Activated naive CD4-positive, alpha-beta T cell treated with anti-CD3 and anti-CD28 coated beads, Interleukin-2, amount 50 U/mL, for 72 hours (primary cell): ENCODE measurements at places on chromosomes 7 and 10.

DNA sequence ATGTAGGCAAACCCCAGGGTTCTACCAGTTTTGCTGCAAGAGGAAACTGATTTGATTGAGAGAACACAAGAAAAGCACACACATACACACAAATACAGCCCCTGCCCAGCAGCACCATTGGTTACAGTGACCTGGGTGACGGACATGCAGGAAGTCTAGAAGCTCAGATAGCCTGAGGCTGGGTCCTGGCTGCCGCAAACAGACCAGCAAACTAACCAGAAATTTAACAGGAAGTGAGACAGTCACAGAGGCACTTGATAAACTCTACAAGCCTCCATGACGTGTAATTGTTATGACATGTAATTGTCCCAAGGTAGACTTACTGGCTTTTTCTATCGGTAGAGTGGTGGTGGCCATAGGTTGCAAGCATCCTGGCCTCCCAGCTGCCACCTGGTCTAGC lies 58.9 kb downstream of the PRKAR2B start:
- DNase-seq, result no peak

GRCh38 chr7:131629217-131629882 lies 72.9 kb upstream of the PODXL start:
- no peak for DNase-seq

- DNase-seq, result no peak
Observed at GRCh38 chr10:102799691-102800471, 37.3 kb downstream of the CYP17A1 start.

DNA sequence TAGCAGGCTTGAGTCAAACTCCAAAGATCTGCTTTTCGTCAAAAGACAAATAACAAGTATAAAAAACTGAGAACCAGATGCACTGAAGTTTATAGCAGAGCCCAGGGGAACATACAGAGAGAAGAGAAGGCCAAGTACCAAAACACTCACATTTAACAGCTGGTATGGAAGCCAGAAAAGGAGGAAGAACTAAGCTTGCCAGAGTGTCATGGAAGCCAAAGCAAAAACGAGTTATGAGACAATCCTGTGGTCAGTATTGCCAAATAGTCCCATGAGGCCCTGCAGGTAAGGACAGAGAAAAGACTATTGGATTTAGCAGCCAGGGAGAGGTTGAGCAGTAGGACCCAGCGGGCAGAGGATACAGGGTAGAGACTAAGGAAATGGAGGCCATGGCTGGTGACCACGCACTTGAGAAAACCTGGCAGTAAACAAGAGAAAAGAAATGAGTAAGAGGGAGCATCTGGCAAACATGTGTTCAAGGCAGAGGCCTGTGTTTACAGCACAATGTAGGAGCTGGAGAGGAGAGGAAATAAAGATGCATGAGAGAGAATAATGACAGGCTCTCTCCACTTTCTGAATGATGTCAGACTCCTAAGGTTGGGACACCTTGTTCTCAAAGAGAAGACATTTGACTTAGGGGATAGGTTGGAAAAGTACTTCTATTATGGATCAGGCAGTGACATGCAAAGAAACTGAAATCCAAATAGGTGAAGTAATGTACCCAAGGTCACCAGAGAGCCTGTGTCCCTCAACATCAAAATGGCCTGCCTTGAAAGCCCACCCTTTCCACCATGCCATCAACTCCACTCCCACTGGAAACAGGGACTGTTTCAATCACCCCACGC lies 9.1 kb downstream of the CREB3L2 start:
- no peak for DNase-seq

- DNase-seq, result no peak
Observed at GRCh38 chr10:6271663-6272062, 68.9 kb downstream of the PFKFB3 start.

- DNase-seq, result no peak
Observed at GRCh38 chr7:106219170-106219569, 65.6 kb downstream of the NAMPT start.

DNA sequence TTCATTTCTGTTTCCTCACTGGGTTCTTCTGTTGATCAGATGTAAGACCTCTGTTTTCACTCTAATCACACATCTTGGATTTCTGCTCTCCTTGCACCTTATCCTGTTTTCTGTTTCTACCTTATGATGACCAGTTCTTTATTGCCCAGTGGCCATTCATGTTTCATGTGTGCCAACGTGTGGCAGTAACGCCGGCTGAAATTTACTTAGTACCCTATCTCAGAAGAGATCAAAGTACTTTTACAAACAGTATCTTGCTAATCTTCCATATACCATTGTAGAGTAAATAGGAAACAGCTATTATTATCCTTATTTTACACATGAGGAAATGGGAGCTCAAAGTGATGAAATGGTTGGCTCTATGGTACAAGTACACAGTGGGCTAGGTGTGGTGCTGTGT lies 74.0 kb downstream of the GATA3 start:
- no peak for DNase-seq

DNA sequence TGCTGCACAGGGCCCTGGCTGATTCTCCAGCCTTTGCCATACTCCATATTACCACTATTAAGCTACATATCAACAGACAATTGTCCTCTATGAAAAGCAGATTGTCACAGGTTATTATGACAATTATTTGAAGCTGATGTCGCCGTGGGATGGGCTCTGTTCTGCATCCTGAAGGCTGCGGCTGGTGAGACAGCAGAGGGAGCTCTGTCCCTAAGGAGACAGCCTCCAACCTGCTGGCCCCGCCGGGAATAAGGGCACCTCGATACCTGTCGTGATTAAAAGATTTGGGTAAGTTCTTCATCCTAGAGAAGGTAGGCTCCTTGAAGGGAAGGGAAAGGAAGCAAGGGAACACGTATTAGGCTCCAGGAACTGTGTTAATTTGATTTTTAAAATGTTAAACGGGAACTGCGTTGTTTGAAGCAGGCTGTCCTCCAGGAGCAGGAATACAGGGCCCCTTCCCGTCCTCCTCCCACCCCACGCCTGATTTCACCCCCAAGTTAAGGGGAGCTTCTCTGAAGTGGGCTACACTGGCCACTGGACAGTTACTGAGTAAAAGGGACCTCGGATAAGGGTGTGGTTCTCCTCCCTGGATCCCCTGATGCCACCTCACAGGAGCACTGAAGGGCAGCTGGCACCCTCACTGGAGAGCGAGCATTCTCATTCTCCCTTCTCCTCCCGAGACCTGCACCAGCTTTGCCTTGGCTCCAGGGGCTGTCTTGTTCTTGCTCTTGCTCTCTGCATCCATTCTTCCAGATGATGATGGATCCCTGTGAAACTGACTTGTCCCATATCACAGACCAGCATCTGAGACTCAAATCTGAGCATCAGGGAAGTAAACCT lies 11.8 kb upstream of the TIAL1 start:
- peak; percentile 18 for DNase-seq

DNA sequence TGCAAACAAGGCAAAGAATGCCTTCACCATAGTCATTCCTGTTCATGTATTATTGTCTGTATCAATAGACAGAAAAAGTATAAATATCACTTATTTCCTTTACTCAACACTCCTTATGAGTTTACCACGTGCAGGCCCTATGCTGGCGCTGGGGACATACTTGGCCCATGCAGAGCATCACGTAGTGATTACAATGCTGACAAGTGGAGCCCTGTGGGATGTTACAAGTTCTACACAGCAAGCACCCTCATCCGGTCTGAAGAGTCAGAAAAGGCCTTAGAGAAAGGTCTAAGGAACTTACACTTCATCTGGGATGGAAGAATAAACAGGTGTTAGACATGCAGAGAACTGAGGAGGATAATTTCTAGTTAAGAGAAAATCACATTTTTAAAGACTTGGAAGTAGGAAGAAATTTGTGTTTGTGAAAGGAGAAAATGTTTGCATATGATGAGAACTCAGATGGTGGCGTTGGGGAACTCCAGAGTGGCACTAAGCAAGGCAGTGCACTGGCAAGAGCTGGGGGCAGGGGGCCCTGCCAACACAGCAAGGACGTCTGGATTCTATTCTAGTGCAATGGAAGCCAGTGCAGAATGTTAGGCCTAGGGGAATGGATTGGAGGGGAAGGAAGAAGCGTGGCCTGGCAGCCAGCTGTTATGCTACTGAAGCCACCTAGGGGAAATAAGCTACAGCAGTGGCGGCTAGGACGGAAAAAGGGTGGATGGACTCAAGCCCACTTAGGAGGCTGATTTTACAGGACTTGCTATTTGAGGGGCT lies 116.2 kb downstream of the ELMO1 start:
- no peak for DNase-seq

DNA sequence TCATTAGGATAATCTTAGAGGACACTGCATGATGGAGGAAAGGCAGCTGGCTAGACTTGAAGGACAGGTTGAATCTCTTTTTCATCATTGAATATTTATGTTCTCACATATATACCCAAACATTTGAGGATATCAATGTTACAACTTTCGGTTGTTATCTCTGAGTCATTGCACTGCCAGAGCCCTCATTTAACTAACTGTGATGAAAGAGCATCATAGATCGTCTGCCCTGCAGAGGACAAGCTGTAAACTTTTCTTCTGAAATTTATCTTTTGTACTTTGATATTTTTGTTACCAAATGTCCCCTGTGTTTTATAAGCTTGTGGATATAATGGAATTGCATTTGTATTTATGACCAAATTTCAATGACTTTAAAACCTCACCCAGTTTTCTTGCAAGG lies 298.7 kb downstream of the PHF14 start:
- DNase-seq, result no peak

DNA sequence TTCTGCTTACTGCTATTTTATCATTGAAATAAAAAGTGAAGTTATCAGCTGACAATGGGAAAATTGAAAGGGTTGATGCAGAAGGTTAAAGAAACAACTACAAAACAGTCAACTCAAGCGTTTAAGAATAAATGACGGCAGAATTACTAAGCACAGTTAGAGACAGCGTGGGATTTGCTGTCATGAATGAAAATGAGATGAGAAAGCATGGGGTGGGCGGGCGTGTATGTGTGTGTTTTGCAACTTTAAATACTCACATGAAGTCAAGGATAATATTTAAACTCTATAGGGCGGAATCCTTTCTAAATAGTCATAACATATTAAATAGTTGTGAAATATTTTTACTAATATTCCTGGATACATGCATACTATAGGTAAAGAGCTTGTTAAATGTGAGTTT lies 450.8 kb downstream of the ETV1 start:
- DNase-seq, result no peak

DNA sequence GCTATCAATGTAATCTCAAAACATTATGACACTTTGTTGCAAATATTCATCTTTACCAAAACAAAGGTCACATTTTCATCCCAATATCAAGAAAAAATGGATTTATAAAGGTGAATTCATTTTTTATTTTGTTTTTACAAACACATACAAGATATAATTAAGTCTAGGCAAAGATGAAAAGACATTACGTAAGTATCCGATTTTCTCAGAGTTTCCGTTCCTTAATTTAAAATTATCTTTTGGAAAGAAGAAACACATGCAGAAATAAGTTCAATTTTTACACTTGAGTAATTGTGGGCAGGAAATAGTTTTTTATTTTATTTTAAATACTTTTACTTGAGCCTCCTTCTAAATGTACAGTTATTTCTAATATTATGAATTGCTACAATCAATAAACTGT lies 24.6 kb downstream of the RTKN2 start:
- DNase-seq, result no peak

GRCh38 chr7:156198277-156198676 lies 386.0 kb upstream of the SHH start:
- no peak for DNase-seq

- no peak for DNase-seq
Observed at GRCh38 chr7:134903073-134903790, 83.1 kb upstream of the AGBL3 start.

DNA sequence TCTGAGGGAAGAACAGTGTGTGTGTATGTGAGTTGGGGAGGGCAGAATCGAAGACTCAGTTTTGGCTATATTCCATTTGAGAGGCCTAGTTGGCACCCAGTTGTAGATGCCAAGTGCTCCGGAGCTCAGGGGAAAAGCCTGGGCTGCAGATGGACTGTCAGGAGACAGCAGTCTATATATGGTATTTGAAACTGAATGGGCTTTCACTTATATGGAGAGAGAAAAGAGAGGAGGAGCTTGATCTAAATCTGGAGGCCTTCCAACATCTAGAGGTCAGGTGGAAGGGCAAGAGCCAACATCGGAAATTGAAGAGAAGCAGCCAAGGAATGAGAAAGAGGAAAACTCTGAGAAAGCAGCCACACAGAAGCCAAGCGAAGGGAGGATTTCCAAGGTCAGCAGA lies 350.8 kb upstream of the BMPER start:
- no peak for DNase-seq

DNA sequence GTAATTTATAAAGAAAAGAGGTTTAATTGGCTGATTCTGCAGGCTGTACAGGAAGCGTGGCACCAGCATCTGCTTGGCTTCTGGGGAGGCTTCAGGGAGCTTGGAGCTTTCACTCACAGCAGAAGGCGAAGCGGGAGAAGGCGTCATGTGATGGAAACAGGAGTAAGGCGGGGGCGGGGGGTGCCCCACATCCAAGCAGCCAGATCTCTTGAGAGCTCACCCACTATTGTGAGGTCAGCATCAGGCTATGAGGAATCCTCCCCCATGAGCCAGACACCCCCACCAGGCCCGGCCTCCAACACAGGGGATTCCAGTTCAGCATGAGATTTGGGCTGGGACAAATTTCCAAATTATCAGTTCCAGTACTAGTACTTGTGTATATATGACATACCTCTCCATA lies 46.2 kb downstream of the WDR37 start:
- peak; percentile 51 for DNase-seq

DNA sequence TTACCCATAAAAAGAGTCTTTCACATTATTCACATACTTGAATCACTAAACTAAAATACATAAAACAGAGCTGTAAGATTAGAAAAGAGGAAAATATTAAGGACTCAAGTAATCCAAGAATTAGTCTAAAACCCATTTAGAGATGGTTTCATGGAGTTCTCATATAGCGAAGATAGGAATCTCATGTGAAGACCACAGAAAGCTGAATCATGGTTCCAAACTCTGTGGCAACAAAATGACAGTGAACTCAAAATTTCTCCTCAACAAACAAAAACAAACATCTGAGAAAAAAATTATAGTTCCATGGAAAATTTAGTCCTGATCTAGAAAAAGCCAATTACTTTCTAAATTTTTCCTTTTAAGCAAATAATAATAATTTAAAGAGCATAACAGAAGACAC lies 34.6 kb downstream of the BAZ1B start:
- DNase-seq, result no peak

DNA sequence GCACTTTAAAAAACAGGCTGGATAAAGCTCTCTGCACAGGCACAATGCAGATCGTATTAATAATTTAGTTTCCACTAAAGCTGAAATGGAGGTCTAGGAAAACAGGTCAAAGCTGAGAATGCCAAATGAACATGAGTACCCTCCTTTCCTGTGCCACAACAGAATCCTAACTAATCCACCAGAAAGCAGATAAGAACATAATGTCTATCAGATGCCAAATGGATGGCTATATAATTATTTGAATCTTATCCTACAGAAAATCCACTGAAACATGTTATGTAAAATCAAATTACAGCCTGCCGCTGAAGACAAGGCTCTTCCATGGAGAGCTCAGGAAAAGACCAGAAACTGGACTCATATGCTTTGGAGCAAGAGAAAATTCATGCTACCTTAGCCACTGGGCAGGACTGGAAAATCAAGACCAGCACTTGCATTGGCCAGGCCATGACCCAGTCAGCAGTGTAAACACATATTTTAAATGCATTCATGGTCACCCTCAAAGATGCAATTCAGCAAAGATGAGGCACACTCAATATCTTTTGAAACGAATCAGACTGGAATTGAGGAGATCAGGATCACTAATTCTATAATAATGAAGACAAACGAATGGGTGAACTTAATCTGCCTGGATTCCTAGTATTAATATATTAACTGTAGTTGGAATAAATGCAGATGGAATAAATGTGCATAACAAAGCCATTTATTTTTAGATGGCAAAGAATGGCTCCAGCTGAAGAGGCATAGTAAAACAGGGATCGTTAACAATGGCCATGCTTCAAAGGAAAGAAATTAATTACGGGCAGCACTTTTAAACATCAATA lies 13.2 kb downstream of the ANK3 start:
- no peak for DNase-seq

GRCh38 chr10:28188526-28188925 lies 114.3 kb downstream of the MPP7 start:
- DNase-seq, result no peak
